Erythroblast (primary cell): ENCODE measurements at places on chromosomes 4 and X.

GRCh38 chr4:5021546-5021945 lies 2.3 kb upstream of the CYTL1 start:
- peak; percentile 14 for DNase-seq

DNA sequence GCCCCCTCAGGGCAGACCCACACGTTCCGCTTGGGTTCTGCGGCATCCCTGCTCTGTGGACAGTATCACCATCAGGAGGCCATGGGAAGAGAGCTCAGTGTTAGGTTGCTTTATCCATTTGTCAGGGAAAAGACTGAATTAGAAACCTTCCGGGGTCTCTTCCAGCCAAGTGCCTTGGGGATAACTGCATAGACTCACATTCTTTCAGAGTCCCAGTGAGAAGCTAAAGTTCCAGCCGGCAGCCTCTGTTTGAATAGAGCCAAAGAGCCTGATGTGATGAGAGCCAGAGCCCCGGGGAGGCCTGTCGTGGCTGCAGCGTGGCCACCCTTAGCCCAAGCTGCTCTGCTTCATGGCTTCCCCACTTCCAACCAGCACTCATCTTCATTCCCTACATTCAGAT lies 85.2 kb downstream of the FHDC1 start:
- DNase-seq = no peak

GRCh38 chr4:99504804-99505502 lies 5.9 kb upstream of the C4orf17 start:
- no peak for DNase-seq

DNA sequence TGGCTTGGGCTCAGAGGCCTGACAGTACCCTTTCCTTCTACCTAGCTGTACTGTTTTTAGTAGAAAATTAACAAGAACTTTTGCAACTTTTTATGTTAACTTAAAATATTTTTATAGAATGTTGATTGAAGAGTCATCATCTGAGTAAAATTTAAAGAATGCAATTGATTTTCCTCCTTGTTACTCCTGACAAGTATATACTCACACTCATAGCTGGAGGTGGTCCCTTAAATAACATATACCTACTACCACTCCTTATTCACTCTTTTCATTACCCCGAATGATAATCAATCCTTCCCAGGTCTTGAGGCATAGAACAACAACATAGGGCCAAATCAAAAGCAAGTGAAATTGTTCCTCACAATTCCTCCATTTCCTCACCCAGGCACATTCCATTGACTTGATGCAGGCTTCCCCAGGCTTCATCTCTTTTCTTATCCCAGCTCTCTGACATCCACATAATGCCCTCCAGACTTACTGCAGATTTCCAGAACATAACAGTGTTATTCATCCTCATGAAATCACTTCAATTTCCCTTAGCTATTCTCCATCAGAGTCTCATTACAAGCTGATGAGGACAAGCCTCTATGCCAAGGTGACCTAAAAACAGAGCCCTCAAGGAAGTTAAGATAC lies 73.2 kb upstream of the ANXA10 start:
- no peak for DNase-seq

GRCh38 chr4:6019316-6020263 lies 1.4 kb upstream of the C4orf50 start:
- DNase-seq = peak; percentile 31

DNA sequence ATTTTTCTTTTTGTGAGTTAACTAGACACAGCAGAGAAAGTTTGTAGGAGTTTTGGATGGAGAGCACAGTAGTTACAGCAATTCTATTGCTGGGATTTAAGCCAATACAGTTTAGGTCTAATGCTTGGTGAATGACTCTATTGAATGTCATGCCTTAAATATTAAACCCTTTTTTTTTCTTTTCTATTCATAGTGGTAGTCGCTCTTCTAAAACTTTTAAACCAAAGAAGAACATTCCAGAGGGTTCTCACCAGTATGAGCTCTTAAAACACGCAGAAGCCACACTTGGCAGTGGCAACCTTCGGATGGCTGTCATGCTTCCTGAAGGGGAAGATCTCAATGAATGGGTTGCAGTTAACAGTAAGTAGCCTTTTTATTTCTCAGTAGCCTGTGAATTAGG lies 34.8 kb upstream of the DCK start:
- no peak for DNase-seq

DNA sequence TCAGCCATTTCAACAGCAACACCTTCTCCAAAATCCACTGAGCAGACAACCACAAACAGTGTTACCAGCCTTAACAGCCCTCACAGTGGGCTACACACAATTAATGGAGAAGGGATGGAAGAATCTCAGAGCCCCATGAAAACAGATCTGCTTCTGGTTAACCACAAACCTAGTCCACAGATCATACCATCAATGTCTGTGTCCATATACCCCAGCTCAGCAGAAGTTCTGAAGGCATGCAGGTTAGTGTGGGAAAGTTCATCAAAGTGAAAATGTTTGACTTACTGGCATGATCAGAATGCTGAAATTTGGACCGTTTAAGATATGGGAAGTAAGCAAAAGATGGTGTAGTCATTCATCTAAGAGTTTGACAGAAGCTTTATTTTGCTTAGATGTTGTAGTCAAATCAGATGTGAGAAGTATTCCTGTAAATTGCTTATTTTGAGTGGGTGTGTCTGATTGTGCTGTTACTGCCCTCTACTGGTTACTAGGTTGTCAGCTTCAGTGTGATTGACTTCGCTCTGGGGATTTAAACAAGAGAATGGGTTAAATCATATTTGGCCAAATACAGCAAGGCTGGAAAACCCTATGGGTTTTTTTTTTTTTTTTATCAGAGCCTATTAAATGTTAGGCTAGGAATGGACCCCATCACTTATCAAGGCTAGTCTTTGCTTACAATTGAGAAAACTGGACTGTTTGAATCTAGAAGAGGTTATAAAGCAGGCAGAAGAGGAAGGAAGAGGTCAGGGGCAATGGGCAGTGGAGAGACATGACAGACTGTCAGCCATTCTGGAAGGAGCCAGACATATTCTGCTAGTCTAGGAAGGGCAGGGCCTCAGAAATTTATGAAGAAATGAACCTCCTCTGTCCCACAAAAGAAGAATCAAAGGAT lies 130.3 kb downstream of the DIPK2B start:
- DNase-seq = peak; percentile 59

GRCh38 chr4:13558881-13559280 lies 14.6 kb upstream of the NKX3-2 start:
- no peak for DNase-seq

- no peak for DNase-seq
Observed at GRCh38 chrX:37331546-37331945, 17.6 kb upstream of the PRRG1 start.

DNA sequence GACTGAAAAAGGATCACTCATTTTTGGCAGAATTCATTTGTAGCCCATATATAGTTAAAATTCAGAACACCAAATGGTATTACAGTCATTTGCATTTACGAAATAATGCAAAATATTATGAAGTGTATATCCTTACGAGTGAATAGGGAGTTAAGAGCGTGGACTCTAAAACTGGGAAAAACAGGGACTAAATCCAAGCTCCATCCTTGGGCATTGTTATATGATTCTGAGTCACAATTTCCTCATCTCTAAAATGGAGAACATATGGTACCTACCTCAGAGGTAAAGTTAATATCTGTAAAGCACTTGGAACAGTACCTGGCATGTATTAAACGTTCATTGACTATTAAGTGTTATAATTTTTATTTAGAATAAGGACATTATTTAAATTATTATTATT lies 106.3 kb downstream of the ZAR1 start:
- DNase-seq = no peak

GRCh38 chr4:52172166-52172565 lies 121.1 kb downstream of the SPATA18 start:
- DNase-seq = peak; percentile 1

DNA sequence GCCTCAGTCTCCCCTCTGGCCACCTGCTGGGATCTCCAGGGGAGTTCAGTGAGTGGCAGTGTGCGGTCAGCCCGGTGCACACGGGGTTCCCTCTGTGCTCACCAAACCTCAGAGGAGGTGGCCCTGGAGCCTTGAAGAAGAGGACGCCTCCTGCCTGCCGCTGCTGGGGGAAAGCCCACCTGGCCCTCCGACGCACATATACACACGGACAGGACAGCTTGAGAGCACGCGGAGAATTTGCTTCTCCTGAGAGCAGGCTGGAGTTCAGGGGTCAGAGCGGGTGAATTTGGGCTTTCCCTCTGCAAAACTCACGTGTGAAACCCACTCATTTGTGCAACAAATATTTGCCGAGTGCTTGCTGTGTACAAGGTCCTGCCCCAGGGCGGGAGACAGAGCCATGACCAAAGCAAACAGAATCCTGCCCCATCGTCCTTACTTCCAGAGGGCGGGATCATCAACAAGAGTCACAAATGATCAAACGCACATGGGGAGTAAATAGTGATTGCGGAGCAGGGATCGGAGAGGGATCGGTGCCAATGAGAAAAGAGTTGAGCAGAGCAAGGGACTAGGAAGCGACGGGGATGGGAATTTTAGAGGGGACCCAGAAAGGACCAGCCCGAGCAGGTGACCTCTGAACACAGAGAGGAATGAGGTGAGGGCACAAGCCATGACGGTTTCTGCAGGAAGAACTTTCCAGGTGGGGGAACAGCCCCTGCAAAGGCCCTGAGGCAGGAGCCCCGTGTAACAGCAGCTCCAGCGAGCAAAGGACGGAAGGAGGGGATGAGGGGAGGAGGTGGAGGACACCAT lies 17.6 kb downstream of the BLOC1S4 start:
- DNase-seq = no peak

DNA sequence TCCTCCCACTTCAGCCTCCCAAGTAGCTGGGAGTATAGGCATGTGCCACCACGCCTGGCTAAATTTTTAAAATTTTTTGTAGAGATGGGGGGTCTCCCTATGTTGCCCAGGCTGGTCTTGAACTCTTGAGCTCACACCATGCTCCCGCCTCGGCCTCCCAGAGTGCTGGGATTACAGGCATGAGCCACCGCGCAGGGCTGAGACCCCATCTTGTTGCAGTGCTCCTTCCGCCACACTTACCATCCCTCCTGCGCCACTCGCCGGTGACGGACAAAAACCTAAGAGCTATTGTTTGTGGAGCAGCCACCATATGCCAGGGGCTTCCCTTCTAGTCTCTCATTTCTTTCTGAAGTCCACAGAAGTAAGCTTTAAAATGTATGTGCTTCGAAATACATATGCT lies 34.5 kb downstream of the NSG1 start:
- DNase-seq = no peak

GRCh38 chr4:8701126-8702019 lies 108.8 kb downstream of the CPZ start:
- no peak for DNase-seq

DNA sequence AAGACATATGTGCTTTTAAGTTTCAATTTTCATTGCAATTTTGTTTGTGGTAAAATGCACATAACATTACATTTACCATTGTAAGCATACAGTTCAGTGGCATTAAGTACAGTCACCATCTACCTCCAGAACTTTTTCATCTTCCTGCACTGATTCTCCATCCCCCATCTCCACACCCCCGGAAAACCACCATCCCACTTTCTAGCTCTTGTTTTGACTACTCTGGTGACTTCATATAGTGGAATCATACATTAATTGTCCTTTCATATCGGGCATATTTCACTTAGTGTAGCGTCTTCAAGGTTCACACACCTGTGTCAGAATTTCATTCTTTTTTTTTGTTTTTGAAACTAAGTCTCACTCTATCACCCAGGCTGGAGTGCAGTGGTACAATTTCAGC lies 143.5 kb downstream of the GPR143 start:
- no peak for DNase-seq

- no peak for DNase-seq
Observed at GRCh38 chr4:20298986-20299385, 47.3 kb downstream of the SLIT2 start.

GRCh38 chrX:40406330-40406859 lies 174.4 kb upstream of the ATP6AP2 start:
- DNase-seq = no peak

- DNase-seq = no peak
Observed at GRCh38 chr4:16726368-16727050, 171.9 kb downstream of the LDB2 start.

GRCh38 chr4:147233-147632 lies 22.9 kb downstream of the ZNF718 start:
- no peak for DNase-seq

DNA sequence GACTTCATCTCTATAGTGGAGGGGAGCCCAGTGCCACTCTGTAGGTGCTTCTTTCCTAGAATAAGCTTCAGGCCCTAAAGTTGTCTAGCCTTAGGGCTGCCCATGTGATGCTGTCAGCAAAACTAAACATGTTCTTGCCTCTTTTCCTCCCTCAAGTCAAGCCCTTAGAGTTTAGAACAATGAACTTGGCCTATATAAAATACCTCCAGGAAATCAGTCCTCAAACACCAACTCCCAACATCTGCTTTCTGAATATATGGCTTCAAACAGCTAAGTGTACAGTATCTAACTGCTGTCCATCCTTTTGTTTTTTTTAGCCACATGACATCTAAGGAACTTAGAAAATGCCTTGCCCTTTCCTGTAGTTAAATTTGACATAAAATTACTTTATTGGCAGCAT lies 91.0 kb downstream of the MAMLD1 start:
- DNase-seq = no peak

DNA sequence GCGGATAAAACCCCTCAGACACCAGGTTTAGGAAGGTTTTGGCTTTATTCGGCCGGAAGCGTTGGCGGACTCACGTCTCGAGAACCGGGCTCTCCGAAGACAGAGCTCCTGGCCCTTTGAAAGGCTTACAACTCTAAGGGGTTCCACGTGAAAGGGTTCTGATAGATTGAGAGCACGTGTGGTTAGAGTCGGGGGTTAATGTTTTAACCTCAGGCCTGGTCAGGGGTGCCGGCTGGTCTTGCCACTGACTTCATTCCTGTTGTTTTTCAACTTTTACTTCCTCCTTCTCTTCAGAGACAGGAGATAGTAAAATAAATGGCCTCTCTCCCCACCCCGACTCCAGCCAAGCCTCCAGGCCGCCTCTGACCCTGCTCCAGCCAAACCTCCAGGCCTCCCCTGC lies 4.7 kb upstream of the ASMT start:
- DNase-seq = no peak

GRCh38 chr4:73450398-73451004 lies 14.5 kb downstream of the AFP start:
- DNase-seq = no peak

DNA sequence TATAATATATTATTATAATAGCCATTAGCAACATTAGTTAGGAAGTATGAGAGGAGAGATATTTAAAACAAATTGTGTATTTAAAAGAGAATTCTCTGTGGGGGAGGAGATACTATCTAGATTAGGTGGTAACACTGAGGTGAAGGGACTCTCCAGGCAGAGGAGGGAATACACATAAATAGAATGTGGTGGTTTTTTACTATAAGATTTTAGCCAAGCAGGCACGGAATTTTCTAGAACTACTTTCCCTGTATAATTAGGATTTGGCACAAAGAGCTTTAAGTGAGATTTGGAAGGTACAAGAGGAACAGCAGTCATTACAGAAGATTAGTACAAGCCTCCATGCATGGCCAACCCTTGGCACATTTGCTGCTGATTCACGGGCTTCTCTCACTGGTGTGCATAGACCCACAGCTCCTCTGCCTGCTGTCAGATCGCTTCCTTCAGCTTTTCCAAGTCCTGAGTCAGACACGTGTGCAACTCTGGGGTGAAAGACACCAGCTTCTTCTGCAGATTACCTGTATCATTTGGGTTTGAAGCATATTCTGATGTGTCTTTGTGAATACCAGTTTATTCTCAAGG lies 685.5 kb downstream of the KCTD8 start:
- no peak for DNase-seq

- DNase-seq = no peak
Observed at GRCh38 chr4:24793219-24794005, 2.0 kb upstream of the SOD3 start.

- DNase-seq = no peak
Observed at GRCh38 chr4:142817442-142817841, 28.7 kb downstream of the INPP4B start.
